HuH-7 (cell line): ENCODE measurements at places on chromosomes 4 and X.

- DNase-seq = no peak
Measured at GRCh38 chr4:82892467-82892802, 1.5 kb upstream of the SEC31A start.

DNA sequence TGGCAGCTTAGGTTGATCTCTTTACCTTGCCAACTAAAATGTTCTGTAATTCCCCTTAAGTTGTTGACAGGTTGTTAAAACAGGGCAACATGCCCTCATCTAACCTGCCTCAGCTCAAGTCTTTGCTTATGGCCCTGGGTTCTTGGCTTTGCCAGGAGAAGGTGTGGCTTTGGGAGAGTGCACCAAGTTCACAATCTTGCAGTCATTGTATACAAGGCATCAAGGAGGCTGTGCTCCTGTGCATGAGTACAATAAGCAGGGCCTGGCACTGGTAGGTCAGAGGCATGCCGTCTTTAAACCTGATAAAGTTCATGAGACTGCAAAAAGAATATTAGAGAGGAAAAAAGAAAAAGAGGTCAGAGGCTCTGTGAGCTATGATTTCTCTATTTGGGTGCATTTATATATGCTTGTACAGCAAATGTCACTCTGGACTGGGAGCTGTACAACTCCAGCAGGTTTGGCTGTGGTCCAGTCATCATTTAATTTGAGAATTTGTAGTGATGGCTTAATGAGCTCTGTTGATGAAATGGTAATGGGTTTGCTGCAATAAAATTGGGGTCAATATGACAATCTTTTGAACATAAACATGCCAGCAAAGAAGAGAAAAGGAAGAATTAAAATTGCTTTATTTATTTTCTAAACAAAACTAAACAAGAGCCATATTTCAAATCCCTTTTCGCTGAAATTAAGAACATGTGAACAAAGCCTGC is 30.3 kb downstream of the AREG start:
- no peak for DNase-seq

DNA sequence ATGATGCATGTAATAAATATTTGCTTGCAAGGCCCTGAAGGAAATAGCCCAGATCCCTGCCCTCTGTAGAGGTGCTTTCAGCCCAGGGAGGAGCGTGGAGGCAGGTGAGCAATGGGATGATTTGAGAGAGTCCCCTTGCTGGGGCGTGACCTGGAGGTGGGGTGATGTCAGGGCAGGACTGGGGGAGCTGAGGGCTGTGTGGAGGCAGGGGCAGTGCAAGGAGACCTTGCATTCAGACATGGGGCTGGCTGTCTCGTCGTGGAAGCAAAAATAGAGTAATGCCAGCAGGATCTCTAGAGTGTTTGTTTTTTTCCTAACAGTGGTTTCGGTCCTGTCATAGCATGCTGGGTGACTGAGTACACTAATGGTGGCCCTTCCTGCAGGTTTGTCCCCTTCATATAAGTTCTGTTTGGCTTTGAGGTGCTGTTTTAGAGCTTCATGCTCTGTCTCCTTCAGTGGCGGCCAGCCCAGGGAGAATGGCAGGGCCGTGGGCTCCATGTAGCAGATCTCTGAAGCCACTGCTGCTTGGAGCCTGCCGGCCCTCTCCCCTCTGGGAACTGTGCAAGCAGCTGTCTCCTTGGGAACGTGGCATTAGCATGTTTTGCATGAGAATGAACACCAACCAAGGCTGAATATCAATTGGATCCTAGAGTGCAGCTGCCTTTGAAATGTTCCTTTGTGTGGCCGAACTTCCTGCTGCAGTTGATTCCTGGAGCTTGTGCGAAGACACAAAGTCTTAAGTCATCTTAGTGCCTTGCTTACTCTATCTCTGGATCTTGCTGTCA is 39.3 kb upstream of the CLDN34 start:
- DNase-seq = no peak

GRCh38 chrX:115363897-115364296 is 74.4 kb downstream of the LUZP4 start:
- DNase-seq = no peak

DNA sequence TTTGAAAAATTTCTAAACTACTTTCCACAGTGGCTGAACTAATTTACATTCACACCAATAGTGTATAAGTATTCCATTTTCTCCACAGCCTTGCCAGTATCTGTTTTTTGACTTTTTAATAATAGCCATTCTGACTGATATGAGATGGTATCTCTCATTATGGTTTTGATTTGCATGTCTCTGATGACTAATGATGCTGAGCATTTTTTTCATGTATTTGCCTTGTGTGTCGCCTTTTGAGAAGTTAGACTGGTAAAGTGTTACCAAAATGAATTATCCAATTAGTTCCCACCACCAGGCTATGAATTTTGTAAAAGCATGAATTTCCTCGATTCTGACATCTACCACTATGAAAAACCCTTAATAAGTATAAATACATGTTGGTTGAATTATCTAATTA is 242.2 kb upstream of the GK2 start:
- DNase-seq = no peak

- DNase-seq = peak; percentile 55
Measured at GRCh38 chr4:15479089-15479912, 9.6 kb downstream of the CC2D2A start.

GRCh38 chr4:113682730-113683537 is 78.6 kb downstream of the CAMK2D start:
- no peak for DNase-seq

DNA sequence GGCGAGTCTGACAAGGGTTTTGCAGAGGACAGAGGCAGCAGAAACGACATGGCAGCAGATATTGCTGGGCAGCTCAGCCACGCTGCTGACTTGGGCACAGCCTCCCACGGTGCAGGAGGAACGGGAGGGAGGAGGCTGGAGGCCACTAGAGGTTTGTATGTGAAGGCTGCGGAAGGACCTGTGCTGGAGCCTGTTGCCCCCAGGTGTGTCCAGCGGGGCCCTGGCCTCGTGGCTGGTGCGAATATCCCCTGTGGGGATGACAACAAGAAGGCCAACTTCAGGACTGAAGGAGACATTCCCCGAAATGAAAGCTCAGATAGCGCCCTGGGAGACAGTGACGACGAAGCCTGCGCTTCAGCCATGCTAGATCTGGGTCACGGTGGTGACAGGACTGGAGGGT is 100.2 kb downstream of the FNIP2 start:
- no peak for DNase-seq

DNA sequence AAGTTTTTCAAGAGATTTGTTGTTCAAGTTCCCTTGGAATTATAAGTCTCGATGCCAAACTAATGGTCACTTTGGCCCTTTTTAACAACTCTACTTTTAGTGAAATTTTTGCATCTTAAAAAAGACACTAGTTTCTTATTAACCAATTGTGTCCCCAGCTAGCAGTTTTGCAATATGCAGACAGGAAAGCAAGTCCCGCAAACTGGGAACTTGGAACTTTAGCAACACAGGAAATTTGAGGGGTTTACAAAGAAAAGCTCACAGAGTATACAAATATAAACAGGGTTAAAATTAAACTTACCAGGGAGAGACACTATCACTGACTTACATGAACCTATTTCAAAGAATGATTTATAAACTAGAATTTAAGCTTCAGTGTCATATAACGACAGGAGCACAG is 137.9 kb downstream of the ANK2 start:
- no peak for DNase-seq

DNA sequence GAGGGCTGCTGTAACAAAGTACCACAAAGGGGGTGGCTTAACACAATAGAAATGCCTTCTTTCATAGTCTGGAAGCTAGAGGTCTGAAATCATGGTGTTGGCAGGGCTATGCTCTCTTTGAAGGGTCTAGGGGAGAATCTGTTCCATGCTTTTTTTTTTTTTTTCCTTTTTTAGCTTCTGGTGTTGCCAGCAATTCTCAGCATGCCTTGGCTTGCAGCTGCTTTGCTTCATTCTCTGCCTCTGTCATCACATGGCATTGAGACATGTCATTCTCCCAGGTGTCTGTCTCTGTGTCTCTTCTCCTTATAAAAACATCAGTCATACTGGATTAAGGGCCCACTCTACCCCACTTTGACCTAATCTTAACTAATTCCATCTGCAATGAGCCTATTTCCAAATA is 78.6 kb upstream of the BOD1L1 start:
- DNase-seq = no peak

- no peak for DNase-seq
Measured at GRCh38 chr4:120855307-120856001, 67.1 kb downstream of the PRDM5 start.

GRCh38 chr4:187562345-187562744 is 433.2 kb upstream of the ZFP42 start:
- DNase-seq = no peak

DNA sequence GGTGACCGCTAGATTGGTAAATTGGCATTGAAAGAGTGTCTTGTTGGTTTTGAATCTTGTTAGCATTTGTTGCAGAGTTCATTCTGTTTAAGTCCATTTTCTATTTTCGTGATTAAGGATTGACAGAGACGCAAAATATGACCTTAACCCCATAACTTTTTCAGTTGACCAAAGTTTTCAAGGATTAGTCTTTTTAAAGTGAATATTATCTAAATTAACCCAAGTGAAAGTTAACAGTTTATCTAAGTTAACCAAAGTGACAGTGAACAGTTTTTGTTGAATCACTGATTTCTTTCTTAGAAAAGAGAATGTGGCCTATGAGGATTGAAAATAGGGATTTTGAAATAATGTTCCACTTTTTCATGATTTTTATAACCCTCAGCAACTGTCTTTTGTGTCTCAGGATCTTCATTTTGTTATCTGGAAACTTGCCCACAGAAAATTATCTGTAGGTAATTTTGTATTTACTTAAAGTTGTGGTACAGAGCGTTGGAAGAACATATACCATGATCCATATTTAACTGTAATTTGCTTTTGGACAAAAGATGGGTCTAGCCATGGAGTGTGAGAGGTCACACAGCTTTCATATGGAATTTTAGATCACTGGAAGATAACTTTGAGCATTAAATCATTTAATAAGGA is 3.3 kb downstream of the CPEB2 start:
- DNase-seq = no peak

DNA sequence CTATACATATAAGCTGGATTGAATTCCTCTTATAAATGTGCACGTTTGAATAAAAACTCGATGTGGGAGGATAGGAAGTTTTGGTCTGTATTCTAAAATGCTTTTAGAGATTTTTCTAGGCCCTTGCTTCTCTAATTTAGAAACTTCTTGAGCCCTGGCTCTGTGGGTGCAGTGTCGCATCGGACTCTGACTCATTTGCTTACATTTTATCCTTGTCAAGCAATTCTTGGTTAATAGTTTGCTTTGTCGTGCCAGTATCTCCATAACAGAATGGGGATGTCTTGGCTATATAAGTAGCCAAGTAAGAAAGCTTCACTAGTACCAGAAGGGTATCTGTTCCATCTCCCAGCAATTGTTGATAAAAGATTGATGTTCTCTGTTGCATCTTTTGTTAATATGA is 10.7 kb downstream of the SGMS2 start:
- DNase-seq = no peak

- DNase-seq = no peak
Measured at GRCh38 chrX:10048076-10048475, 80.9 kb downstream of the CLDN34 start.

DNA sequence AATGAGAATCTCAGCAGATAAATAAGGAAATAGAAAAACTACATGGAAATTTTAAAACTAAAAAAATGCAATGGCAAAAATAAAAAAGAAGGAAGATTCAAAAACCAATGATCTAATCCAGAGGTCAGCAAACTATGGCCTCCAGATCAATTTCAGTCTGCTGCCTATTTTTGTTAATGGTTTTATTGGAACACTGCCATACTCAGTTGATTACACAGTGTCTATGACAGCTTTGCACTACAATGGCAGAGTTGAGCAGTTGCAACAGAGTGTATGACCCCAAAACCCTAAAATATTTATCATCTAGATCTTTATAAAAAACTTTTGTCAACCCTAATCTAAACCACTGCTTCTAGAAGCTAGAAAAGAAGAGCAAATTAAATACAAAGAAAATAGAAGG is 170.3 kb downstream of the RAB28 start:
- no peak for DNase-seq

DNA sequence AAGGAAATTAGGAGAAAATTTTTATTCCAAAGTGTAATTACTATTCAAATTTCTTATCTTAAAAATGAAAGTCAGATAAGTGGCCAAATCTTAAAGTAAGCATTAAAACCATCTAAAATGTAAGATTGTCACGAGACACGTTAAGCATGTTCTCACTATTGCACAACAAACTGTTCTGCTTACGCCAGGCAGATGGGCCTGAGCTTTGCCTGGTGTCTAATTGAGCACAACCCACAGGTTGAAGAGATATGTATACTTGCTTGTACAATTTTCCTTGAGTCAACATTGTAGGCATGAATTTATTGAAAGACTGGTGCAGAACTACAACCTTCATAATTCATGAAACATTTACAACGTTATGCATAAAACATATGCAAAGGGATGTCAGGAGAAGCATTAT is 3.9 kb downstream of the RNF128 start:
- DNase-seq = no peak

- no peak for DNase-seq
Measured at GRCh38 chr4:117814277-117815246, 219.7 kb upstream of the NDST3 start.

DNA sequence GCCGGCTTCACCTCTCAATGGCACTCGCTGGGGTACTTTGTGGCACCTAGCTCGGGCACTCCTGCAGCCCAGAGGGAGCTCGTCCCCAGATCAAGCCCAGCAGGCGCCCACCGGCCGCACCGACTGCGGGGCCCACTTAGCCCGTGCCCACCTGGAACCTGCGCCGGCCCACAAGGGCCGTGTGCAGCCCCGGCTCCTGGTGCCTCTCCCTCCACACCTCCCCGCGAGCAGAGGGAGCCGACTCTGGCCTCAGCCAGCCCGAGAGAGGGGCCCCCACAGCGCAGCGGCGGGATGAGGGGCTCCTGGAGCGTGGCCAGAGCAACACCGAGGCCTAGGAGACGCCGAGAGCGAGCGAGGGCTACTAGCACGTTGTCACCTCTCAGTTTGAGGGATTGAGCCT is 82.1 kb upstream of the SHISA3 start:
- DNase-seq = no peak

DNA sequence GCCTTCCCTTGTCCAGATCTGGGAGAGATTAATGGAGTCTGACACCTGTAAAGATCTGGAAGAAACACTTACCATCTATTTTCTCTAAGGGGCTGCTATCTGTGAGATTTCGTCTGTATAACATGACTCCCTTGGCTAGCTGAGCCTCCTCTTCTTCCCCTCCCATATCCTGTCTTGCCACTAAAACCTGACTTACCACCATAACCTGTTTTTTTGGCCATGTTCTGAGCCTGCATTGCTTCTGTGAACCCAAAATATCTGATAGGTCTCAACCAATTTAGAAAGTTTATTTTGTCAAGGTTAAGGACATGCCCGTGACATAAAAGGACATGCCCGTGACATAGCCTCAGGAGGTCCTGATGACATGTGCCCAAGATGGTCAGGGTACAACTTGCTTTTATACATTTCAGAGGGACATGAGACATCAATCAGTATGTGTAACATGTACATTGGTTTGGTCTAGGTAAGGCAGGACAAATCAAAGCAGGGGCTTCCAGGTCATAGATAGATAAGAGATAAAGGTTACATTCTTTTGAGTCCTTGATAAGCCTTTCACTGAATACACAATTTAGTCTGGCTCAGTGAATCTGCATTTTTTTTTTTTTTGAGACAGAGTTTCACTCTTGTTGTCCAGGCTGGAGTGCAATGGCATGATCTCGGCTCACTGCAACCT is 11.4 kb downstream of the MGST2 start:
- DNase-seq = no peak
